ENCODE measurements at places on chromosomes 2 and 18.
A peak's percentile ranks its signal among the peaks of the same experiment; 100 is the strongest.

DNA sequence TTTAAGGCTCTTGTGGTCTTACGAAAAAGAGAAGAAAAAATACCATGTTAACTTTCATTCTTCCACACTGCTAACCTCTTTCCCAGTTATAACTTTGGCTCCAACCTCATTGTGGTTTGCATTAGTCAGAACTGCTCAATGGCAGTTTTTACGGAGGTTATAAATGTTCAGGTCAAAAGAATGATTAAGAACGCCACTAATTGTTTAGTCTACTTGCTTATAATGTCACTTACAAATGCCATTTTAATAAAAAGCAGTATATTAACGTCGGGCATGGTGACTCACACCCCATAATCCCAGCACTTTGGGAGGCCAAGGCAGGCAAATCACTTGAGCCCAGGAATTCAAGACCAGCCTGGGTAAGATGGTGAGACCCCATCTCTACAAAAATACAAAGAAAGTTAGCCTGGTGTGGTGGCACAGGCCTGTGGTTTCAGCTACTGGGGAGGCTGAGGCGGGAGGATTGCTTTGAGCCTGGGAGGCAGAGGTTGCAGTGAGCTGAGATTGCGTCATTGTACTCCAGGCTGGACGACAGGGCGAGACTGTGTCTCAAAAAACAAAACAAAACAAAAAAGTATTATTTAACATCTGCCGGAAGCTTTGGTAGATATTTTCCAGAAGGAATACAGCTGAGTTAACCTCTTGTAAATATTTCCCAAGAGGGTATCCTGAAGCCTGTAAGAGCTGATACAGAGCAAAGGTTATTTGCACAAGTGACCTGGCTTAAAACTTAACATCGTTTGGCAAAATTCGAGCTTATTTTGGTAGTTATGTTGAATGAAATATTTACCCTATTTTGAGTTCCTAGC lies 5.1 kb downstream of the AGPS start:
- no peak for DNase-seq

DNA sequence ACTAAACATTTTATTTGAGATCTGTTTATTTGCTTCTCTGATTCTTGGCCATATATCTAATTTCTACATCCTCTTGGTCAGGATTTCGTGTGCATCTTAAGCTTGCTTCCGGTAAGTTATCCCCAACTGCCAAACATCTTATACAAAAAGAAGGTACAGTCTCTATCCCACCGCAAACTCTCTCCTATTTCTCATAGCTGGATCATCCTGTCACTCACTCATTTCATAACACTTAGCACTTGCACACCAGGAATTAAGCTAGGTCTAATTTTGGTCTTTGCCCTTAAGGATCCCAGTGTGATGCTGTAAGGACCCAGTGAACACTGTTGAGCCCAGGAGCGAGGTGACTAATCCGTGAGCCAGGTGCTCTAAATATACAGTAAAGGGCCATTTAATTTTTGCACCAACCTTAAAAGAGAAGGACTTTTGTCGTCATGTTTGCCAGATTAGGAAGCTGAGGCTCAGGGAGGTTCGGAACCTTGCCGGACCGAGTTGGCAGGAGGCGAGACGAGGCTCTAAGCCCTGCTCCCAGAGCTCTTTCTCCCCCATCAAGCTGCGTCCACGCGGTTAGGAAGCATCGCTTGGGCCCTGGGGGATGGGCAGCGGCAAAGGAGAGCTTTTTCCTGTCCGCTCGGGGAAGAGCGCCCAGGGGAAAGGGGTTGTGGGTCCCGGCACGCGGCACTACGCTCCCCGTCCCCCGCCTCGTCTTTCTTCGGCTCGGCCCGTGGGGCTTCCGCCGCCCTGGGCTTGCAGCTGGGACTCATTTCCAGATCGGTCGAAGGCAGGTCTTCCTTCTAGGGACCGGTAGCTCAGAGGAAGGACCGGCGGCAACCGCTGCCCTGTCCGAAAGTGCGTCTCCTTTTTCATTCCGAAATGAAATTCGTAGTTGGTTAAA lies 4.1 kb upstream of the ITPRIPL1 start:
- peak; percentile 57 for DNase-seq

- no peak for DNase-seq
These were observed 4.9 kb downstream of the PDCD1 start for GRCh38 chr2:241853651-241854341.

- DNase-seq: no peak
These were observed 377.8 kb downstream of the LRATD1 start for GRCh38 chr2:15010346-15010745.

GRCh38 chr2:100376836-100377235 lies 40.6 kb downstream of the CHST10 start:
- no peak for DNase-seq

DNA sequence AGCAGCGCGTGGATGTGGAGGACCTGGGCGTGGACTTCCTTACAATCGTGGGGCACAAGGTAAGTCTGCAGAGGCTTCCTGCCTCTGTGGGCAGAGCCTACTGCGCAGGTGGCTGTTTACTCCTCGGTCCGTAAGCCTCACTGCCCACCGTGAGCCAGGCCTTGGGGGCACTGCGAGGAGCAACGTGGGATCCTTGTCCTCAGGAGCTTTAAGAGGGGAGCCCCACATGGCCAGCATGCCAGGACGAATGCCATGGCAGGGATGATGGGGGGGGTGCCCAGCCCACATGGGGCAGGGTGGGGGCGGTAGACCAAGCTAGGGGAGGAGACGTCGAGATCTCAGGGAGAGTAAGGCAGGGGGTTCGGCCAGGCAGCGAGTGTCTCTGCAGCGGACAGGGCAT lies 18.0 kb upstream of the ESPNL start:
- no peak for DNase-seq

DNA sequence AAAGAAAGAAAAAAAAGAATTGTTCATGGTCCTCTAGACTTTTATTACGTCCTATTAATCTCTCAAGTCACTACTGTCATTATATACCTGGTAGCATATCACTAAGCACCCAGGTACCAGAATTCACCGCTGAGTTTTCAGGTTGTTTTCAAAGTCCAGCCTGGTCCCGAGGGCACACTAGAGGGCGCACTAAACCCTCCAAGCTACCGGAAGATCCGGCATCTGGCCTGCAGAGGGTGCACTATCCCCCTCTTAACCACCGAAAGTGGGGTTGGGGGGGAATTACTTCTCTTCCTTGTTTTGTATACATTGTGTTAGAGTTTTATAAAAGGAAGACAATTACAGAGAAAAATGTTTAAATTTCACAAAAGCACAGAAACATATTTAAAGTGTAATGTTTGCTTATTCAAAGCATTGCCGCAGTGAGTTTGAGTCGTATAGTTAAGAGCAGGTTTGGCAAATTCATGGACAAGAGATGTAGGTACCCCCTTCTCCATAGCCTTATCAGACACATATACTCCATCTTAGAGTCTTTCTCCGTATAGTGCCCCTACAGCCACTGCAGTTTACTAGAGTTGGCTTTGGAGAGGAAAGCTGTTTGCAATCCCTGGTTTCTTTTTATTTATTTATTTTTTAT lies 19.2 kb downstream of the MOGAT1 start:
- DNase-seq: peak; percentile 21

DNA sequence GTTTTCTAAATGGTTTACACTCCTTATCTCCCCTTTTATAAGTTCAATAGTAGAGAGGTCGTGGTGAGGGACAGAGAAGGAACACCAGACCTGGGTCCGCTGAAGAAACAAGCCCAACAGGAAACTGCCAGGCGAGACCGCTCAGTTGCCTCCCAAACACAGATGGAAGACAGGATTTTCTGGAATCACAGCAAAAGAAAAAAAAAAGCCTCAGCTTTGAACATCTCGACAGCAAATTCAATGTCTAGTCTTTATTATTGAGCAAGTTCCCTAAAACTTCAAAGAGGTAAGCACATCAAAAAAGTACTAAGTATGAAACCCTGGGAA lies 33.5 kb upstream of the GNAL start:
- DNase-seq: no peak

GRCh38 chr2:160516547-160517365 lies 23.1 kb upstream of the RBMS1 start:
- no peak for DNase-seq

- DNase-seq: no peak
These were observed 65.3 kb upstream of the TAF1B start for GRCh38 chr2:9778012-9778411.

DNA sequence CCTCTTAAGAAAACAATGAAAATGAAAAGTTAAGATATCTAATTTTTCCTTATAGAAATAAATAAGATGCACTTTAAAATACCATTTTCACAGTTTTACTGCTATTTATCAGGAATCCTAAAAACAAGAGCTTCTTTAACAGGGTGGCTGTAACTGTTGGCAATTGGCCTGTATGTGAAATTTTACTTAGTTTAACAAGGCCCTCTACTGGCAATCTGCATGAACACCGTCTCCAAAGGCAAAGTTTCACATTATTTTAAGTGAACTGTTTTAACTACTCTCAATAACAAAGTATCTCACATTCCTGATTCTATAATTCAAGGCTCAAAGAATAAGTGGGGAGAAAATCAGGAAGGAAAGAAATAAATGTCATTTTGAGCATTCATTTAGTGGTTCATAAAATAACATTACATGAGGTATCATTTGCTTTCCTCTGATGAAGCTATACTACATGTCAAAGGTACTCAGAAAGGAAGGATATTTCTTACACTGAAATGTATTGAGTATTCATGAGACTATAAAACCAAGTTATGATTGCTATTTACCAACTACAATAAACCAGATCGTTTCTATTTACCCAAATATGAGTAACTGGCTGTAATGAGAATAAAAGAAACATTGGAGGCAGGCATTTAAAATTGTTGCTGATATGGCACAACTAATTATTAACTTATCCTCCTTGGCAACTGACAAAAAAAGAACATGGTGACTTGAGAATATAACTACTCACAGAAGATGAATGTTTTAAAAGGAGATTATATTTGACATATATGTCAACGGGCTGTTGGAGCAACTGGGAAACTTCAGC lies 7.0 kb downstream of the NCKAP5 start:
- DNase-seq: no peak

GRCh38 chr2:113077921-113078320 lies 10.2 kb downstream of the IL1F10 start:
- no peak for DNase-seq

GRCh38 chr2:164655336-164655735 lies 34.1 kb upstream of the GRB14 start:
- no peak for DNase-seq

- DNase-seq: no peak
These were observed 75.5 kb upstream of the SPTBN1 start for GRCh38 chr2:54380670-54381069.

- no peak for DNase-seq
These were observed 23.2 kb downstream of the RNF152 start for GRCh38 chr18:61869636-61870035.

DNA sequence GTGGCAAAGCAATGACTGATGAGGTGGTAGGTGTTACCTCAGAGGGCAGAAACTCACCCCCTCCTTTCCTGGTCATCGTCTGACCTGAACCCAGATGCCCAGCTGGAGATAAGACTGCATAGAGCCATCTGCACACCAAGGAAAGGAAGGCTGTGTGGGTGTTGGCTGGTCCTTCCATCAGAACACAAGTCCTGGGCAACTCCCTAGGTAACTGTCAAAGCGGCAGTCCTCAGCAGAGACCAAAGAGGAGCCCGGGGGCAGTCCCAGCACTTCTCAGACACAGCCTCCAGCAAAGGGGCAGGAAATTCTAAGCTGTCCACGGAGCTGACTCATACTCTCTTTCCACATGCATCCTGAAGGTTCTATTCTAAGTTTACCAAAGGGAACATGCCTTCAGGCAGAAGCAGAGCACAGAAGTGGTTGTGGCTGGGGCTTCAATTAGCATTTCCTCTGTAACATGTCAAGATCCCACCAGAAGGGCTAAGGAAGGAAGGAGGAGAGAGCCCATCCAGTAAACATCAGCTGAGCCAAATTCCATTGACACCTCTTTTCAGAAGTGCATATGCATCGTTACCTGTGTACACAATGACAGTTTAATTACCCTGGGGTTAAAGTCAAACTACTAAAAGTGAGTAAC lies 54.7 kb downstream of the SPRED2 start:
- DNase-seq: no peak

DNA sequence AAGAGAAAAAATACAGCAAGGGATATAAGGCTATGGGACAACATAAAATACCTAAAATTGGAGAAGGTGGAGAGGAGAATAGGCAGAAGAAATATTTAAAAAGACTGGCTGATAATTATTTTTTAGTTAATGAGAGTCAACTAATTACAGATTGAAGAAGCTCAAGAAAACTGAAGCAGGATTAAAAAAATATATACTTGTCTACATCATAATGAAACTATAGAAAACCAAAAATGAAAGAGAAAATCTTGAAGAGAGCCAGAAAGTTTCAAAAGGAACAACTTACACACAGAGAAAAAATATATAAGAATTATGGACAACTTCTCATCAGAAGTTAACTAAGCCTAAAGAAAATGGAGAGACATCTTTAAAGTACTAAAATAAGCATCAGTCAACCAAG lies 62.9 kb upstream of the APCDD1 start:
- no peak for DNase-seq

- DNase-seq: no peak
These were observed 115.6 kb downstream of the CTAGE1 start for GRCh38 chr18:22302144-22302543.

- DNase-seq: no peak
These were observed 673 bp upstream of the HNMT start for GRCh38 chr2:137963535-137964065.

GRCh38 chr2:136858656-136859055 lies 93.3 kb downstream of the THSD7B start:
- no peak for DNase-seq

DNA sequence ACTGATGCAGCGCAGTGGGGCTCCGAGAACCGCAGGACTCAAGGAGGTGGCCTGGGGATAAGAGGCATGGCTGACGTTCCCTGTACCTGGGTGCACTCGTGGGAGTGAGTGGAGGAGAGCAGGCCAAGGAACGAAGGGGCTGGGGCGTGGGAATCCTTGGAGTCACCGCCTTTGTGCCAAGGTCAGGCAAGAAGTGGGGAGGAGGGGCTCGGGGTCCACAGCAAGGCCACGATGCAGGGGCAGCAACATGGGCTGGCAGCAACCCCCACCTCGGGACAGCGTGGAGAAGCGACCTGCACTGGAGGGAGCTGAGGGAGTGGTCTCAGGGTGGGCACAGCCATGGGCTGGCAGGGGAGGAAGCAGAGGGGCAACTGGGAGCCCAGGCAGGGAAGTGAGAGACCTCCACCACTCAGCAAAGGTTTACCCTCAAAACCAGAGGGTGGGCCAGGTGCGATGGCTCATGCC lies 18.6 kb downstream of the ARID5A start:
- DNase-seq: no peak

GRCh38 chr2:216305574-216305973 lies 66.7 kb downstream of the MARCHF4 start:
- no peak for DNase-seq

- no peak for DNase-seq
These were observed 46.0 kb downstream of the TMEFF2 start for GRCh38 chr2:192148620-192149321.

DNA sequence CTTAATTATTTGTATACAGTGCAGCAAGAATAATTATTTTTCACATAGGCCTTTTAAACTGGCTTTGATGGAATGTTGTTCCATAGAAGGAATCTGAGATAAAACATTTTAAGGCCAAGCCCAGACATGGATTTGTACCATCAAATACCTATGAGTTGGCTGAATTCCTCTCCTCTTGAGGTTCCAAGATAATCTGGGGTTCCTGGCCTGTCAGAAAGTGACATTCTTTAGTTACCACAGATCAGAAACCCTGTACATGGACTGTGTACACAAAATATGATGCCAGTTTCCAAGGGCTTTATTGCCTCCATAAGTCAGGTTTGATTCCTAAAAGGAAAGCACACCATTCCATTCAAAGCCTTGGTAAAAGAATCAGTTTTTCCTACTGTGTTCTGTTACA lies 1256.7 kb upstream of the NRXN1 start:
- no peak for DNase-seq

GRCh38 chr2:201733544-201733943 lies 35.1 kb upstream of the MPP4 start:
- no peak for DNase-seq
